Colonic mucosa (tissue), 4 donors: ENCODE measurements at places on chromosomes 1 and 21.

GRCh38 chr1:67213164-67213563, 46.9 kb downstream of the IL23R start:
- no peak for DNase-seq

DNA sequence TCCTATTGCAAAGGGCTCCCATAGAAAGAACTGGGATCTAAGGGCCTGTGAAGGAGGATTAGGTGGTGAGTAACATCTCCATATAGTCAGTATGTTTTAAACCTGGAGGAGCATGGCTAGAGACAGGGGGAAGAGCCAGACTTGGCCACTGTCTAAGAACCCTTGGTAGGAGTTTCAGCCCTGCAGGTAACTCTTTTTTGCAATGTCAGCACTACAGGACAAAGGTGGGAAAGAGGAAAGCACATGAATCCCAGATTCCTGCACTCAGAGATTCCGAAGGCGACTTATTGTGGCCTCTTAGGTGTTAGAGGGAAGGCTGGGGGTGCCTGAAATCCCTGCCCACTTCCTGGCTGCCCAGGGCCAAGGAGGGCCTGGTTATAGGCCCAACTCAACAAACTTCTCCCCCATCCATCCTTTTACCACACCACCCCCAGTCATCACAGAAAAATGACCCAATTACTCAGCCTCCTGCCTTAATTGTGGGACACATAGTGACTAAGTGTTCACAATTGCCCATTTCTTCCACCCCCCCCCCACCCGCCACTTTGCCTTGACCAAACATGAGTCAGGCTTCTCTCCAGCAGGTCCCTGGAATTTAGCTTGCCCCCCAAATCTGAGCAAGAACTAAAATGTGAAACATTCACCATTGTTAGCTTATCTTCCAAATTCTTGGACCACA, 1.9 kb upstream of the NTNG1 start:
- DNase-seq: no peak

GRCh38 chr21:45529785-45530422, 12.3 kb downstream of the SLC19A1 start:
- no peak for DNase-seq

DNA sequence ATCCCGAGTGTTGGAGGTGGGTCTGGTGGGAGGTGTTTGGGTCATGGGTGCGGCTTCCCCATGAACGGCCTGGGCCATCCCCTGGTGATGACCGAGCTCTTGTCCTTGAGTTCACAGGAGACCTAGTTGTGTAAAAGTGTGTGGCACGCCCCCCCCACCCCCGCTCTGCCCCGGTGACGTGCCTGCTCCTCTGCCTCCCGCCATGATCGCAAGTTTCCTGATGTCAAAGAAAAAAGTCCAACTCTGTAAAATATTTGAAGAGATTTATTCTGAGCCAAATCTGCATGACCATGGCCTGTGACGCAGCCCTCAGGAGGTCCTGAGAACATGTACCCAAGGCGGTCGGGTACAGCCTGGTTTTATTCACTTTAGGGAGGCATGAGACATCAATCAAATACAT, 125.1 kb upstream of the COL6A1 start:
- no peak for DNase-seq

DNA sequence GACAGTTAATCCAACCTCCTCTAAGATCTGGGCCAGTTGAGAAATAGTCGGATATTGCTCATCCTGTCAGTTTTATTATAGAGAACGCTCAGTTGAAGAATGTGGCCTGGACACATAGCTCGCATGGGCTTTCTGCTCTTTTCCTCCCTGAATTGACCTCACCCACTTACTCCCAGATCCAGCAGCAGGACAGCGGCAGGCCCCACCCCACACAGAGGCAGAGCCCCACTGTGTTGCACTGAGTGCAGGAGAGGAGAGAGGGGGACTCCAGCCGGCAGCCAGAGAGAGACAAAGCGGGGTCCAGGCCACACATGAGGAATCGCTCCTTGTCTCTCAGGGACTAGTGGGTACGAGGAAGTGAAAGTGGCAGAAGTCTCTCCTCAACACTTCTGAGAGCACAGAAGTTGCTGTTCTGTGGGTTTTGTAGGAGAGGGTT, 78.6 kb downstream of the LAMC1 start:
- DNase-seq: no peak

GRCh38 chr1:208917723-208918122, 665.8 kb upstream of the CAMK1G start:
- DNase-seq: no peak

GRCh38 chr1:53482441-53483153, 23.4 kb downstream of the DMRTB1 start:
- no peak for DNase-seq

GRCh38 chr1:165162671-165163241, 193.8 kb downstream of the LMX1A start:
- no peak for DNase-seq

DNA sequence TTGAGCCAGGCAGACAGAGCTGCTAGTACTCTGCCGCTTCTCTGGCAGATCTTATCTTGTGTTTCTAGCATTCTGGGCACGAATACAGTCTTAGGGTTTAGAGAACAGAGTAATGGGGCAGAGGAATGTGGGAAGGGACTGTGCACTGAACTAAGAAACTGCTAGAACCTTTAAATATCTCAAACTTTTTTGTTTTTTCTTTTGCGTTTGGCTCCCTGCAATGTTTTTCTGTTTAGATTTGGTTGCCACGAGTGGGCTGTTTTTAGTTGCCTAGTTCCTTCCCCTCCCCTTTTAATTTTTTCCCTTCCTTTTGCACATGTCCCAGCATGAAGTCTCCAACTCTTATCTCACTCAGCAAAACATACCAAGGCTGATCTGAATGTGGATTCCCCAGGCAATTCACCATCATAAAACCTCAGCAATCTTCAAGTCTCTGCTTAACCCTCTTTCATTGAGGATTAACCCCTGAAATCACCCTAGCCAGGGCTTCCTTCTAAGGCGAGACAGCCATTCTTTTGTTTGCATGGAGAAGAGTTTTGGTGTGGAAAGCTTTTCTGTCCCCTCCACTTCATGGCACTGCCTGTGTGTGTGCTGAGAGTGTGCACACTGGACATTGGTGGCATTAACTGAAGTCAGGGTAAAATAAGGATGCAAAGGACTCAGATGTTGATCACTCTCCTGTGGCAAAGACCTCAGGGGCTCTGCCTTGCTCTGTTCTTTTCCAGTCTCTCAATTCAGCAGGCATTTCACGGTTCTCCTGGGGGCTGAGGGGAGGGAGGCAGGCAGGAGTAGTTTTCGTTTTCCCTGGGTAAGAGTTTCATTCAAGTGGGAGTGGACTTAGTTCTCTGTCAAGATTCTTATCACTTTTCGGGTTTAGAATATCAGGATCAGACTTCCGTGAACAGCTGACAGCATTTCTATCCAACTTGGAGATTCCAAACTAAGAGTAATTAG, 2.8 kb upstream of the ATF3 start:
- DNase-seq: no peak

GRCh38 chr1:162599451-162599850, 32.8 kb upstream of the DDR2 start:
- no peak for DNase-seq

DNA sequence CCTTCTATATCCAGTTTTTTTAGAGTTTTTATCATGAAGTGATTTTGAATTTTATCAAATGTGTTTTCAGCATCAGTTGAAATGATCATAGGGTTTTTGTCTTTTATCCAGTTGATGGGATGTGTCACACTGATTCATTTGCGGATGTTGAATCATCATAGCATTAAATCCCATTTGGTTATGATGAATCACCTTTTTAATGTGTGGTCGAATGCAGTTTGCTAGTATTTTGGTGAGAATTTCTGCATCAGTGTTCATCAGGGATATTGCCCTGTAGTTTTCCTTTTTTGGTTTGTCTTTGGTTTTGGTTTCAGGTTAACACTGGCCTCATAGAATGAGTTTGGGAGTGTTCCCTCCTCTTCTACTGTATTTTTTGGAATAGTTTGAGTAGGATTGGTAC, 80.3 kb downstream of the DIRAS3 start:
- no peak for DNase-seq

- no peak for DNase-seq
Measured at GRCh38 chr1:87108228-87108627, 193.8 kb downstream of the HS2ST1 start.

GRCh38 chr1:161803181-161803580, 37.1 kb downstream of the ATF6 start:
- DNase-seq: no peak

DNA sequence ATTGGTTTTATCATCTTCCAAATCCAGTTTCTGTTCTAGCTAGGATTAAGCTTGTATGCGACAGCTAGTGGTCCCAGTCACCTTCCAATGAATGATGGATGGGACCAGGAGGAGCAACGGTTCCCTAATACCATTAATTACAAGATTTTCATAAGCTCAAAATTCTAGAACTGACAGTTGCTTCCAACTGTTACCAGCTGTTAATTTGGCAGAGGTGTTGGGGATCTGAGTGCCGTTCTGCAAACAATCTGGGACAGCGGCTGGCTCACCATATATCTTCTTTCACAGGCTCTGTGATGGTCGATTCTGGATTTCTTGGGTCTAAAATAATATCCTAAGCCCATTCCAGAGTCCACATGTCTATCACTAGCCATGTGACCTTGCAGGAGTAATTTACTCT, 34.5 kb upstream of the RALGPS2 start:
- DNase-seq: no peak

GRCh38 chr1:98766255-98766654, 104.7 kb downstream of the SNX7 start:
- no peak for DNase-seq

- no peak for DNase-seq
Measured at GRCh38 chr1:85555867-85556573, 24.5 kb upstream of the CCN1 start.

GRCh38 chr1:11989669-11990068, 9.4 kb downstream of the MFN2 start:
- DNase-seq: no peak

DNA sequence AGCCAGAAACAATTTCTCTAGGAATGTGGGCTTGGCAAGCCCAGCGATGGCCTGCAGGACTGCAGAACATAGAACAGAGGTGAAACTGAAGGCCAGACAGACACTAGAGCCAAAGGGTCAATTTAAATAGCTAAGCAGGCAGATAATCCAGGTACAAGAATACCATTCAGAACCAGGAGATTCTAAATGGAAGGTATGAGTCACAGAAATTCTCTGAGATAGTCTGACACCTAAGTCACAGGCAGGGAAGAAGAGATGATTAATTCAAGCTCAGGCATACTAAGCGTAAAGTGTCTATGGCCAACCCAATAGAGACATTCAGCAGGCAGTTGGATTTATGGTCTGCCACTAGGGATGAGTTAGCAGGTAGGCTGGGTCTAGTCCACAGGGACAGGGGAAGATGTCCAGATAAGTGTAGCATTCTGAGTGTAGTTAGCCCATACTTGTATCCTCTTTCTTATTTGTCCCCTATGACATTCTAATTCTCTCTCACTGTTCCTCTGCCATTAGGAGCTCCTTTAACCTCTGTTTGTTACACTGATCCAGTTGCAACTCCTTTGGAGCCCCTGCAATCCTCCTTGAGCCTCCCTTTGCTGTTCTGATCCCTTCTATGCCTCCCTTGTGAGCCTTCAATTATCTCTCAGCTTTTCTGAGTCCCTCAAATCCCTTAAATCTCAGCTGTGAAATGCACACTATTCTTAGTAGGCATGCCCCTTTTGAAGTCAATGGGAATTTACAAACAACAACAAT, 383.8 kb downstream of the LMO4 start:
- no peak for DNase-seq

- DNase-seq: no peak
Measured at GRCh38 chr21:42012763-42013329, 2.7 kb upstream of the ZBTB21 start.

- DNase-seq: no peak
Measured at GRCh38 chr1:74530892-74531291, 18.5 kb upstream of the LRRC53 start.

GRCh38 chr1:37476460-37477197, 2.2 kb downstream of the ZC3H12A start:
- DNase-seq: peak; percentile 90

DNA sequence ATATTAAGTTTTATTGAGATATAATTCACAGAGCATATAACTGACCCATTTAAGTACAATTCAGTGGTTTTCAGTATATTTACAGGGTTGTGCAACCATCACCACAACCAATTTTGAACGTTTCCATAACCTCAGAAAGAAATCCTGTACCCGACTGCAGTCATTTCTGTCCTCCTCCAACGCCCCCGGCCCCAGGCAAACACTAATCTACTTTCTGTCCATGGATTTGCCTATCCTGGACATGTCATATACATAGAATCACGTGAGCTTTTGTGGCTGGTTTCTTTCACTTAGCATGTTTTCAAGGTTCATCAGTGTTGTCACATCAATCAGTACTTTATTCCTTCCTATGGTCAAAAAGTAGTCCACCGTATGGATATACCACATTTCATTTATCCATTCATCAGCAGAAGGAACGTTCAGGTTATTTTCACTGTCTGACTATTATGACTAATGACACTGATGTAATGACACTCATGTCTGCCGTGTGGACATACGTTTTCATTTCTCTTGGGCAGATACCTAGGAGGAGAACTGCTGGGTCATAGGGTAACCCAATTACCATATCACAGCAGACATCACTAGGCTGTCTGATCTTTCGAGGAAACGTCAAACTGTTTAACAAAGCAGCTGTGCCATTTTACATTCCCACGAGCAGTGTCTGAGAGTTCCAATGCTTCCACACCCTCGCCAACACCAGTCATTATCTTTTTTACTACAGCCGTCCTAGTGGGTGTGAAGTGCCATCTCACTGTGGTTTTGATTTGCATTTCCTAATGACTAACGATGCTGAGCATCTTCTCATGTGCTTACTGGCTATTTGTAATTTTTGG, 30.8 kb downstream of the MRPL37 start:
- DNase-seq: no peak

- DNase-seq: no peak
Measured at GRCh38 chr1:72063364-72064044, 218.8 kb downstream of the NEGR1 start.

DNA sequence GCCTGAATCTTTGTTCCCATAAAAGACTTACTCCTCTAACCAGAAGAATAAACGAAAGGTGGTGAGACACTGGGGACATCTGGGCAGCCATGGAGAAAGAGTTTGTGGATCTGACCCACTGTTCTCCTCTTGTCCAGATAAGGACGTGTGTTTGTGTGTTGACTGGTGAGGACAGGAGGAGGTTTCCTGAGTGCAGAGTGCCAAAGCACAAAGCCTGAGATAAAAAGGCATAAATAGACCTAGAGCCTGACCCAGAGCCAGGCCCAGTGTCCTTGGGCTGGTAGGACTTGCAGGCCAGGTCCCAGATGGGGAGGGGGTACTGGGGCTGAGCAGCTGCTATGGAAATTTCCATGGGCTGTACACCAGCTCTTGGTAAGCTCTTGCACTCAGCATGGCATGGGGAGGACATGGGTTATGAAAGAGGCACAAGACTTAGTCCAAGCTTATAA, 19.6 kb upstream of the COQ8A start:
- no peak for DNase-seq

DNA sequence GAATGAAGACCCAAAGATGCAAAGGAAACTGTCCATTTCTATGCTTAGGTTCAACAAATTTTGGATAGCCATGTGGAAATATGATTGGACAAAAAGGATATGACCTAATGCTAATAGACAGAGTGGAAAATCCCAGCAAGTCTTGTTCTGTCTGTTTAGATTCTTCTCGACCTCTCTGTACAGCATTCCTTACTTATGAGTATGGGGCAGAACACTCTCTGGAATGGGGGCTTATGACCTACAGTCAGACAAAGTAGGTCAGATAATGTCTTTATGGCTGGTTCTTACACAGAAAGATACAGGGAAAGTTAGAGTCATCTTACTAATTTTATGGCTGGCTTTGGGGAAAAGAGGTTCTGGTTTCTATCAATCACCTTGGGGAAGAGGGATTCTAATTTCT, 2.8 kb downstream of the GCSAML start:
- DNase-seq: no peak
